Stomach (tissue), 19 donors: ENCODE measurements at places on chromosomes 7 and 10. TPM values are rescaled to one million over a fixed set of nuclear protein-coding genes. Genes with fewer than 3 reads are reported as not detected.

The RPEL1 gene
- not detected for total RNA-seq

The COBL gene
- 33.3 TPM for total RNA-seq

The MMRN2 gene
- 6.4 TPM for total RNA-seq

The ZNF438 gene
- 37.9 TPM for total RNA-seq

The VSTM4 gene
- 0.58 TPM for total RNA-seq

The IQUB gene
- 0.55 TPM for total RNA-seq

The EXOC4 gene
- total RNA-seq, result 339 TPM

The REPIN1 gene
- 123 TPM for total RNA-seq

The KLF14 gene
- total RNA-seq, result not detected

The C10orf67 gene
- total RNA-seq, result 1.2 TPM

The CFAP46 gene
- total RNA-seq, result 1.8 TPM

The SSMEM1 gene
- total RNA-seq, result not detected

The PON2 gene
- 14.0 TPM for total RNA-seq

The IL2RA gene
- 0.45 TPM for total RNA-seq

The MYO1G gene
- 4.0 TPM for total RNA-seq

The CXCL12 gene
- total RNA-seq, result 31.6 TPM

The OGDHL gene
- 3.7 TPM for total RNA-seq

The COL28A1 gene
- total RNA-seq, result 14.3 TPM

The AKR1B1 gene
- 24.6 TPM for total RNA-seq

The TMEM213 gene
- total RNA-seq, result not detected

The ADD3 gene
- total RNA-seq, result 600 TPM
